AG04449 (cell line): ENCODE measurements at places on chromosomes 12 and 14.

- no peak for DNase-seq
Measured at GRCh38 chr14:29161593-29161992, 395.0 kb downstream of the FOXG1 start.

- no peak for DNase-seq
Measured at GRCh38 chr14:104601786-104602185, 2.8 kb downstream of the TMEM179 start.

DNA sequence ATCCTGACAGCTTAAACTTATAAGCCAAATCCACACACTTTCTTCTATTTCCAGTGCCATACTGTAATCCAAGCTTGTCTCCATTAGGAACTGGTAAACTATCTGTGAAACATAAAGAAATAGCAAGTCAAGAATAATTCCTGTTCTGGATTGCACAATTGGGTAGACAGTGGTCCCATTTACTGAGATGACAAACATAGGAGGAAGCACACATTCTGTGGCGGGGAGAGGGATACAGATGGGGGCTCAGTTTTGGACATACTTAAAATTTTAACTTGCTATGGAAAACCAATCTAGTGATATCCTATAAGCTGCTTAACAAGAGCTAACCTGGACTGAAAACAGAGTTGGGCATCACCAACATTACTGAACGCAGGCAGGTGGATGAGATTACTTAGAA lies 16.3 kb downstream of the MAP4K5 start:
- DNase-seq = no peak

DNA sequence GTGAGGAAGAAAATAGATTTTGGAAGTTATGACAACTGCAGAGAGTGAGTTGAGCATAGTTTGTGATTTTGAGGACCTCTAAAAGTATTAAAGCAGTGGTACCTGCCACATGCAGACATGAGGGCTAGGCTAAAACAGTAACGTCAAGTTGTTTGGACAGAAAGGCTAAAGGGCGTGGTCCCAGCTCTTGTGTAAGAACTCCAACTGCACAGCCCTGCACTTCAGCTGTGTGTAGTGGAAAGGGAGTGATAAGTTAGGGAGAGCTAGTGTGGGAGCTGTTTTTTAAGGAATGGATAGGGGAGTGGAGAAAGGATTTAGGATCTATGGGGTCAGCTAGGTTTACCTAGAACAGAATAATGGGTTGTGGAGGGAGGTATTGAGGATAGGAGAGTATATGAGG lies 39.5 kb downstream of the TESPA1 start:
- no peak for DNase-seq
